Activated naive CD4-positive, alpha-beta T cell treated with anti-CD3 and anti-CD28 coated beads, Interleukin-2, amount 50 U/mL, for 72 hours (primary cell): ENCODE measurements at places on chromosomes 1 and 21. TPM values are rescaled to one million over a fixed set of nuclear protein-coding genes. Genes with fewer than 3 reads are reported as not detected.

The KCNC4 gene
- total RNA-seq: 27.1 TPM

The C1orf198 gene
- total RNA-seq: 8.8 TPM

The SPATA1 gene
- 3.0 TPM for total RNA-seq

The UBL4B gene
- total RNA-seq: not detected

The GPATCH3 gene
- total RNA-seq: 13.2 TPM

The FCRL6 gene
- not detected for total RNA-seq

The SPRR4 gene
- total RNA-seq: not detected

The SYT14 gene
- total RNA-seq: not detected

The LCE2C gene
- total RNA-seq: not detected

The SAMD11 gene
- not detected for total RNA-seq

The UMODL1 gene
- total RNA-seq: 0.09 TPM

The PDZK1 gene
- not detected for total RNA-seq

The LEPR gene
- 3.0 TPM for total RNA-seq

The G0S2 gene
- 40.7 TPM for total RNA-seq

The HPCA gene
- 0.35 TPM for total RNA-seq

The TTLL10 gene
- not detected for total RNA-seq

The HFM1 gene
- total RNA-seq: not detected

The RPE65 gene
- total RNA-seq: not detected

The ABCG1 gene
- total RNA-seq: 24.4 TPM

The TCHHL1 gene
- not detected for total RNA-seq

The S100A7 gene
- not detected for total RNA-seq
